D341Med (cell line): ENCODE measurements at places on chromosomes 6 and 20.

GRCh38 chr6:4281341-4282293 is 146.2 kb upstream of the ECI2 start:
- no peak for DNase-seq

DNA sequence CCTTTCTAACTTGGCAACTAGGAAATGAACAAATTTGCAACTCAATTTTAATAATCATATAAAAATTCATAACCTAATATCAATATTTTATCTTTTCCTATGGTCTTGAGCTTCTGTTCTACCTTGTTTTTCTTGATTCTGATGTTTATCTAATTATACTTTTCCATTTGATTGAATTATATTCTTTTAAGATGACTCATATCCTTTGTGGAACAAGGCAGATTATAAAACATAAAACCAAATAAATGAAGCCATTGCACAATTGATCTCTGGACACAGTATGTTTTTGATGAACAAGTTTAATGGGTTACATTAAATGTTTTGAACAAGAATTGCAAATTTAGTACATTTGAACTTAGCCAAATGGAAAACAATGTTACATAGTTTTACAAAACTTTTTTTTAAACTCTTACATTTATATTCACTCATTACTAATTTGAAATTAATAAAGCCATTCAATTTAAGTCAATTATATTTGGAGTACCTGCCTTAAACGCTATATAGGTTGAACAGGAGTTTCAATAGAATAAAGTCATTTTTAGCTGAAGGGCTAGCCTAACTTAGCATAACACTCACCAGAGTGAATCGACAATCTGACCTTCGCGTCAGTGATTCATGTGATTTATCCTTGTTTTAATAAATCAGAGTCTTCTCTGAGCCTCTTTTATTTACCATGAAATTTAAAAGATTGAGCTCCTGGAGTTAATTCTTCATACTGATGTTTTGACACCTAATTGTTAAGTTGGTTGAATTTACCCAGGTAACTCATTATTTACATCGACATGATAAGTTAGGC is 3.8 kb downstream of the NCOA7 start:
- no peak for DNase-seq

- no peak for DNase-seq
These were observed 481.9 kb downstream of the UTRN start for GRCh38 chr6:144767051-144767450.

DNA sequence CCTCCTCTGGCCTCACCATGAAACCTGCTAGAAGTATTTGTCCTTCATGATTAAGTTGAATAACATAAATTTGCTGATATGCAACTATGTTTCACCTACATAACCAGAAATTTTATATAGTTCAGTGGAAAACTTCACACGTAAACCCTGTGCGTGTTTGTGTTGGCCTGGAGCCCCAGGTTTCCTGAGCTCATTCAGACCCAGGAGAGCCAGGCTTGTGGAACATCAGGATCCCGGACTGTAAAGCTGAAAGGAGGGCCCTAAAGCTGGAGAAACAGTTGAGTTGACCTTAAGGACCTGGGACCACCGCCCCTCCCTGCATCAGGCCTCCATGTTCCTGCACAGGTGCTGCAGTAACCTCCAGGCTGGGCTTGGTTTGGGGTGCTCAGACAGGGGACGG is 3.1 kb upstream of the SPATS1 start:
- no peak for DNase-seq

- no peak for DNase-seq
These were observed 11.1 kb upstream of the SERINC1 start for GRCh38 chr6:122482750-122483080.

DNA sequence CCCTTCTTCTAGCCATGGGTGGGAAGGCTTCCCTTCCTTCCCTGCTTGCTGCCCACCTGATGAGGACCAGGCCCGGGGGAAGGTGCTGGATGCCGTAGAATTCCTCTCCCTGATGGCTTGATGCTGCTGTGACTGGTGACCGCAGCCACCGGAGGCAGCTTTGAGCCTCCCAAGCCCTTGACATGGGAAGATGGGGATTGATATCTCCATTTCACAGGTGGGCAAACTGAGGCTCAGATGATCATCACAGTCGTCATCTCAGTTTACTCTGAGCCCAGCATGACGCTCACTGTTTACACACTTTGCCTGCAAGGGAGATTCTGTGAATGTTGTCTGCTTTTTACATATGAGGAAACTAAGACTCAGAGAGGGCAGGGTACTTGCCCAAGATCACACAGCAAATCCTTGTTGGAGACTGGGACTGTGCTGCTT is 43.9 kb downstream of the SRC start:
- DNase-seq, result no peak
